ENCODE measurements at places on chromosomes 7 and 10.

GRCh38 chr7:157925383-157925875, 588.6 kb downstream of the DNAJB6 start:
- no peak for DNase-seq

DNA sequence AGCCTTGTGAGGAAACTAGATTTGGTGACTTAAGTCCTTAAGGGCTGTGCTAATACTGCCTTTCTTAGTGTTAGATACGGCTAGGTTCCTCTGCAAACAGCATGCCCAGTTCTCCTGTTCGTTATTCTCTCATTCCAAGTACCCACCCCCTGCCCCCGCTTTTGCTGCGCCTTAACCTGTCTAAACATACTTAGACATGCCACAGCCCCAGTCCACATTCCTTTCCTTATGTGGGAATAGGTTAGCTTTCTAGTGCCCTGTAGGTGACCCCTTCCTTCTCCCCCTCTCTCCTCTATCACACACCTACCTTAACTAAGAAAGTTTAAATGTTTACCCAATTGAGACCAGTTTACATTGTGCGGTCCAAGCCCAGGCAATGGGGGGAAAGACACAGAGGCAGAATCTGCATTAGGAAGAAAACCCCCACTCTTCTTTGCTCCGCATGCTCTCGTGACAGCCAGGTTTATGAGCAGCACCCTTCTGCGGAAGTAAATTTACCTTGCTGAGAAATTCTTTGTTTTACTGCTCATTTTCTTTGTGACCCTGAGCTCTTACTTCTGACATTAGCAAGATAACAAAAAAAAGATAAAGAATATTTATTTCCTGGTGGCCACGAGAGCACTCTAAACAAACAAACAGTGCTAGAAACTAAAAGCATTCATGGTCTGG, 48.8 kb downstream of the VIM start:
- no peak for DNase-seq

DNA sequence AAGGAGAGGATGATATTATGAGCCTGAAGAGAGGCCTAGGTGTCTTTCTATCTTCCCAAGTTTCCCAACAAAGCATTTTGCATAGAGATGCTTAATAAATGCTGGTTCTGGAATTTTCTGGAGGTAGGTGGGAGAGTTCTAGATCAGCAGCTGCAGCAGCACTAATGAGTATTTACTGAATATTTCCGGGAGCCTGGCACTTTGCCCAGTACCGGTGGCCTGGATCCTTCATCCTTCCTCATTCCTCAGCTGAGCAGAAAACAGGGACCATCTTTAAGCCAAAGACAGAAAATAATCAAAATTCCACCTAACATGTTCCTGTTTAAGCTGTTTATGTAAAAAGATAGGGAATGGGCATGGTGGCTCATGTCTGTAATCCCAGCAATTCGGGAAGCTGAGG, 813.2 kb upstream of the AUTS2 start:
- DNase-seq, result no peak

DNA sequence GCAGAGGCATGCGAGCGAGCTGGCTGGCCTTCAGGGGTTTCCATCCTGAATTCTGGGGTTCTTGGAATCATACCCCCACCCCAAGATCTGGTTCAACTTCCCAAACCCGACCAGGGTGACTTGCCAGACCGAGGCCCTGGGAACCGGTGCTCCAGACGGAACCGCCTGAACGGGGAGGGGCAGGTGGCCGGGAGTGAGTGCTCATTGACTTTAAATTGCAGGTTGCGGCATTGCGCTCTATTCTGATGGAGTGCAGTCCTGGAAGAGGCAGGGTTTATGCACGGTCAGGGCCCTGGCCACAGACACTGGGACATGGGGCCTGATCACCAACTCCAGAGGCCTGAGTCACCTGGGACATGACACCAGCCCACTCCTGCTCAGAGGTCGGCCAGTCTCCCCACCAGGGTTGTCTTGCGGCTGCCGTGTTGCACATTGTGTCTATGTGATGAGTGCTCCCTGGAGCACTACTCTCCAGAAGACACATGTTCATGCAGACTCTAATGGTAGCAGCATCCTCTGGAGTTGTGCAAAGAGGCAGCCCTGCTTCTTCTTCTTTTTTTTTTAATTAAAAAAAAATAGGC, 5.8 kb upstream of the DDIT4 start:
- no peak for DNase-seq

GRCh38 chr10:80290474-80291220, 1.2 kb upstream of the MAT1A start:
- DNase-seq, result no peak

GRCh38 chr7:45690762-45691150, 116.6 kb downstream of the ADCY1 start:
- DNase-seq, result no peak

- no peak for DNase-seq
Observed at GRCh38 chr7:137658190-137658900, 188.4 kb downstream of the DGKI start.

GRCh38 chr7:22025983-22026382, 80.3 kb upstream of the CDCA7L start:
- DNase-seq, result no peak

DNA sequence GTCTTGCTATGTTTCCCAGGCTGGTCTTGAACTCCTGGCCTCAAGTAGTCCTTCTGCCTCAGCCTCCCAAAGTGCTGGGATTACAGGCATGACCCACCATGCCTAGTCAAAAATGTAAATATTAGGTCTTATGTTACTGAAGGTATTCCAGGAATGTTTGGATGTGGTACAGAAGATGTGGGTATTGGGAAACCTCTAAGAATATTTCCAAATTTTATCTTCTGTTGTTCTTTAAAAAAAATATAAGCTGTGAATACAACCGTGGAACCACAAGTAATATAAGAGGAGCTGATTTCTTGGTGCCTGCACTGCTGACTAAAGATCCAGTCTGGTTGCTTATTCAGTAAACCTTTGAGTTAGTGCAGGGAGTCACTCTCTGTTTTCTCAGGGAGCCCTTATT, 178.3 kb downstream of the AUTS2 start:
- no peak for DNase-seq
